Esophagus muscularis mucosa (tissue), 4 donors: ENCODE measurements at places on chromosomes 2 and 18.

- peak; percentile 62 for DNase-seq
These were observed 123.6 kb downstream of the LRATD1 start for GRCh38 chr2:14756122-14756541.

GRCh38 chr18:52617931-52618330 lies 277.9 kb downstream of the DCC start:
- no peak for DNase-seq

DNA sequence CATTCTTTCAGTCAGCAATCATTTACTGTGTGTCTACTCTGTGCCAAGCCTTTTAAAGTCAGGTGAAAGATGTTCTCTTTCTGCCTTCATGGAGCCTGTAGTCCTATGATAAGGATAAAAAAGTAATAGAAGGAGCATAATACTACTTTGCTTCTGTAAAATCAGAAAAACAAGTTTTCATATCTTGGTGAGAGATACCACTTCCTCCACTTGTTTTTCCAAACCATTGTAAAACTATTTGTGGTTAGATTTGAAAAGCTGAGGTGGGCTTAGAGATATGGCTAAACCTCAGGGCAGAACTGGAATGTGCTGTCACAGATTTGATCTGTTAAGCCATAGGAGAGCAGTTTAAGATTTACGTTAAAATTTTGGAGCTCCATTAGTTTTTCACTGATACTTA lies 104.7 kb upstream of the FAM117B start:
- DNase-seq, result no peak

GRCh38 chr2:160491911-160492371 lies 1.7 kb downstream of the RBMS1 start:
- DNase-seq, result no peak

DNA sequence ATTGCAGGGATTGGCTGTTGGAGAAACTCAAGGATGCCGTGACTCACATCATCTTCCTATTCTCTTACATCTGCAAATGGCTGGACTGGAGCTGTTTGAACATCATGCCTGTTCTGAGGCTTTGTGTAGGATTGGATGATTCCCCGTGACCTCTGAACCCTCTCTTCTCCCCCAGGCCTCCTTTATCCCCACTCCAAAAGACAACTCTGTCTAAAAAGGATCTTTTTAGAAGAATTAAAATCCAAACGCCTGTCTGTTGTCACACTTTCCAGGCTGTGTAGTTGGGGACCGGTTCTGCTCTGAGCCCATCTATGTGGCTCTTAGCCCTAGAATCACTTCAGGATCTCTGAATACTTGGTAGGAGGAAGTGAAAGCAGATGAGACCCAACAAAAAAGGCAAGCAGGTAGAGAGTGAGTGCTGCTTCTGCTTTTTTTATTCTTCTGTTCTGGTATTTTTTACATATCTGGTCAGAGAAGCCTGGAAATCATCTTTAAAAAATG lies 565 bp downstream of the SP140 start:
- no peak for DNase-seq

DNA sequence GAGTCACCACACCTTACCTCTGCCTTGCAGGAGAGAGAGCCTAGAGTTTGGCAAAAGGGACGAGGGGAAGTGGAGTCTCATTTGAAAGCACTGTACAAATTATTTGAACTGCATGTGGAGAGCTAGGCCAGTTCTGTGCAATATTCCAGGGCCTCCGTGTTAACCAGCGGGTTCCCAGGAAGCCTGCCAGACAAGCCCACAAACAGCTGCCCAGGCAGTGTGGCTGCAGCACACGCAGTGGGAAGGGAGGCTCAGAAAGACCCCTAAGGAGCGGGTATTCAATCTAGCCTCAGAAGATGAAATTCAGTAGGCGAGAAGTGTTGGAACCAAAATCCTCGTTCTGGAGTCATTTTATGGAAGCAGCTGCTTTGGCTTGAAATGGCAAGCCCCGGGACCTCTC lies 30.7 kb downstream of the CNGA3 start:
- no peak for DNase-seq

GRCh38 chr18:34816183-34816582 lies 106.1 kb downstream of the DTNA start:
- no peak for DNase-seq

GRCh38 chr2:84301717-84302116 lies 157.4 kb downstream of the SUCLG1 start:
- DNase-seq, result no peak

- no peak for DNase-seq
These were observed 88.0 kb downstream of the SOCS6 start for GRCh38 chr18:70376914-70377258.

DNA sequence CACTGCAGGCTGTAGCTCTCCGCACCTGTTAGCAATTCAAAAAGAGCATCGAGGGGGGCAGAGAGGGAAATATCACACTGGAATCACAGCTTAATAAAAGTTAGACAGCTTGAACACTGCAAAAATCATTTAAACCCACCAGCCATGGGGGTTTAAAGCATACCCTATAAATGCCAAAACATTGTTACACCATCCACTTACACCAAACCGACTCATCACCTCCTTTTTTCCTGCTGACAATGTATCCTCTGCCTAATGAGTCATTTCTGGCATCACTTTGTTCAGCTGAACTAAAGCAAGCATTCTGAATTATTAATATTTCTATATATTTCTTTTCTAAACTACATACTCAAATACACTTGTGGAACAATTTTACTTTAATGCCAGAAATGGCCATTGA lies 21.6 kb downstream of the MC4R start:
- DNase-seq, result no peak

- no peak for DNase-seq
These were observed 498.6 kb downstream of the CCDC85A start for GRCh38 chr2:56682397-56682760.

- no peak for DNase-seq
These were observed 103.4 kb upstream of the MEX3C start for GRCh38 chr18:51300912-51301311.

DNA sequence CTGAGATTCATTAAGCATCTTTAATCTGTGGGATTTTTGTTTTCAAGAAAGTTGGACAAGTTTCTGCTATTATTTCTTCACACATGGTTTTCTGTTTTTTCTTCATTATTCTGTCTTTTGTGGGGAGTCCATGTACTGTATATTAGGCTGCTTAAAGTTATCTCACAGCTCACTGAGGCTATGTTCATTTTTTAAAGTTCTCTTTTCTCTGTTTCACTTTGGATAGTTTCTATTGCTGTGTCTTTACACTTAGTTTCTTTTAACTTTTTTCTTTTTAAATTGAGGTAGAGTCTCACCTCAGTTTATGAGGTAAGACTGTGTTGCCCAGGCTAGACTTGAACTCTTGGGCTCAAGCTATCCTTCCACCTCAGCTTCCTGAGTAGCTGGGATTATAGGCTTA lies 8.6 kb downstream of the OSBPL6 start:
- no peak for DNase-seq

GRCh38 chr18:77004555-77005380 lies 127.8 kb downstream of the MBP start:
- DNase-seq, result no peak
